ENCODE measurements at places on chromosomes 1 and 21.

DNA sequence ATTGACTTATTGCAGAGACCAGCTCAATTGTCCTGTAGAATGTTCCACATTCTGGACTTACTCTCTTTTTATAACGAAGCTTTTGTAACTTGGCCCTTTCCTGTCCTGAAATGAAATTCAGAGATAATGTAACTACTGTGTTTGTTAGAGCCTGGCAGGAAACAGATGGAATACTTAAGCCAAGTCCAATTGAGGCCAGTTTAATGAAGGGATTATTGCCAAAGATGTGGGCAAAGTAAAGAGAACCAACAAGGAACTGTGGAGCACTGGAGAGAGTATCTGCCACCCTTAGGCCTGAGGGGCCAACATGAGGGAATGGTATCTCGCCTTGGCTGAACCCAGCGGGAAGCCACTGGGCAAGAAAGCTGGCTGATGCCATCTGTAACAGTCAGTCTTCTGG is 32.9 kb downstream of the MFSD2A start:
- DNase-seq = no peak

DNA sequence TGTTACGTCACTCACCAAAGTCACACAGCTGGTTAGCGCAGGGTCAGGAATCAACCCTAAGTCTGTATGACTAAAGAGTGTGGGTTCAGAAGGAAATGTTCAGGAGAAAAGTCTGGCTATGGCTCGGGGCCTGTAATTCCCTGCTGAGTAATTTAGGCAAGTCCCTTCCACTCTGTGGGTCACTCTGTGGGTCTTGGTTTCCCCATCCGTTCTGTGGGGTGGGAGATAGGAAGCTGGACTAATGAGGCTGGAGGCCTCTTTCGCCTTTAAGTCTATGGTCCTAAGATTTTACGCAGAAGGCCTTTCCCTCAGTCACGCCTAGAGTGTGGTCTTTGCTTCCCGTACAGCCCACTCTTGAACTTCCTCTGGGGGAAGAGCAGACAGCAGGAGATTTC is 14.3 kb upstream of the MED18 start:
- DNase-seq = no peak

DNA sequence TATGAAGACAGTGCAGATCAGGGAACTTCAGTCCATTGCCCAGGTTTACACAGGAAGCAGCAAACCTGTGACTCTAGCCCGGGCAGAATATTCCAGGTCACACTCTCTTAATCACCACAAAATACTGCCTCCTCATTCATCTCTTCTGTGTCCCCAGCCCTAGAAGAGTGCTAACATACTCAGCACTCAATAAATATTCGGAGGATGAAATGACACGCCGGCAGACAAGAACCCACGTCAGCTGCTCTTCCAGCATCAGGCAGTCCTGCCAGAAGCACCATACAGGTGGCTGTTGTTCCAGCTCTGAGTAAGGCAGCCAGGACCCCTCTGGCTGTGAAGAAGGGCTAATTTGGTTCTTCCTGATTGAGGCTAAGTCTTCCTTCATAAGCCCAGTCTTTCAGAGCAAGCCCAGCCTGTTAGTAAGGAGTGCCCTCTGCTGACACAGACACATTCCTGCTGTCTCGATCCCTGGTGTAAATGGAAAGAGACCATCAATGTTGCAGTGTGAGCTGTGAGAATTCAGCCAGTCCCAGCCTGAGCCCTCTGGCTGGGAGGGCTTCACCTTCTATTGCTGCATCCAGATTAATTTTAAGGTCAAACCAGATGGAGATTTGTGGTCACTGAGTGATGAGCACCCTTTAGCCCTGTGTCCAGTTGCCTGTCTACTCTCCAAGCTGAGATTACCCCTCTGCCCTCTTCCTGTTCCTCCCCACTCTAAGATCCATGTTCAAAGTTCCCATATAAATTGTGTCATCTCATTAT is 45.0 kb upstream of the KIRREL1 start:
- no peak for DNase-seq

DNA sequence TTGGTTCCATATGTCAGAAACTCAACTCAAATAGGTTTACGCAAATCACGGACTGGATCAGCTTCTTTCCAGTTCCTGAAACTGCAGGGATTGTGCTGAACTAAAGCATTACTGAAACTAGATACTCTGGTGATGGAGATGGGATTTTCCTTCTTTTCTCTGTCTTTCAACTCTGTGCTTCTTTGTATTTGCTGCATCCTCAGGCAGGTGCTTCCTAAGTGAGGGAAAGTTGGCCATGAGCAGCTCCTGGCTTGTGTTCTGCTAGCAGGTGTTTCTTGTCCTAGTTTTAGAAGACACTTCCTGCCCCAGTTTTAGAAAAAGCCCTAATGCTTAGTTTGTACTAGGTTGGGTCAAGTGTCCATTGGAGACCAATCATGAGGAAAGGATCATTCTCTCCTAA is 86.7 kb upstream of the USP24 start:
- DNase-seq = no peak

- no peak for DNase-seq
Measured at GRCh38 chr1:234272656-234273312, 100.5 kb upstream of the COA6 start.

GRCh38 chr21:44414291-44415072 is 40.8 kb upstream of the LRRC3 start:
- no peak for DNase-seq

DNA sequence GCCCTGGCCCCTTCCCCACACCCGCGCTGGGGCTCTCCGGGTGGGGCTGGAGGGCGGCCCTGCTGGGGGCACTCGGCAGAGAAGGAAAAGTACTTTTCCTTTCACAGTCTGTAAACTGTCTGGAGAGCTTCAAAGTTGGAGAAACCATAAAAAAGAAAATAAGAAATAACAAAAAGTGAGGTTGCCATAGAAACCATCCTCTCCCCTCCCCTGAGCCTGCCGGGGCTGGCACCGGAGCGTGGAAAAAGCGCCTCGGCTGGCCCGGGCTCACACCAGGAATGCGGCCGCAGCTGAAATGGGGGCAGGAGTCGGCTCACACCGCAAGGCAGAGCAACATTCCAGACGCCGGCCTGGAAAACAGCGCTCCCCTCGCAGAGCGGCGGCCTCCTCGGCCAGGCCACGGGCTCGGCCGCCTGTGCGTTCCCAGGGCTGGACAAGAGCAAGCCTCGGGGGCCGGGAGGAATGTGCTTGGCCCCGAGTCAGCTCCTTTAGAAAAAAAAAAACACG is 69.2 kb downstream of the MORN1 start:
- DNase-seq = no peak

GRCh38 chr21:45281411-45282282 is 6.0 kb downstream of the POFUT2 start:
- DNase-seq = no peak

DNA sequence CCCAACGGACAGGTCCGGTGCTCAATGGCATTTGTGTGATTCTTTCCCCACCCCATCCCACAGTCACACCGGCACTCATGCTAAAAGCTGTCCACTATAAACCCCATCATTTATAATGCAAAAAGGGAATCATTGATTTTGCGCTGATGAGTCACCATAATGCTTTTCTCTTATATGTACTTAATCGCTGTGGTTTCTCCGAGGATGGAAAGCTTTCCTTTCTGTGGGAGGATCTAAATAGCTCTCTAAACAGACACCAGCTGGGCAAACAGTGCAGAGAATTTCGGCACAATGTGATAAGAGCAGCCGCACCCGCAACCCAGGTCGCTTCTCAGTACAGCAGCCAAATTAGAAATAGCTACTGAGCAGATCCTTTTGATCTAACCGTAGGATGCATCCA is 85.6 kb downstream of the SETD4 start:
- no peak for DNase-seq

DNA sequence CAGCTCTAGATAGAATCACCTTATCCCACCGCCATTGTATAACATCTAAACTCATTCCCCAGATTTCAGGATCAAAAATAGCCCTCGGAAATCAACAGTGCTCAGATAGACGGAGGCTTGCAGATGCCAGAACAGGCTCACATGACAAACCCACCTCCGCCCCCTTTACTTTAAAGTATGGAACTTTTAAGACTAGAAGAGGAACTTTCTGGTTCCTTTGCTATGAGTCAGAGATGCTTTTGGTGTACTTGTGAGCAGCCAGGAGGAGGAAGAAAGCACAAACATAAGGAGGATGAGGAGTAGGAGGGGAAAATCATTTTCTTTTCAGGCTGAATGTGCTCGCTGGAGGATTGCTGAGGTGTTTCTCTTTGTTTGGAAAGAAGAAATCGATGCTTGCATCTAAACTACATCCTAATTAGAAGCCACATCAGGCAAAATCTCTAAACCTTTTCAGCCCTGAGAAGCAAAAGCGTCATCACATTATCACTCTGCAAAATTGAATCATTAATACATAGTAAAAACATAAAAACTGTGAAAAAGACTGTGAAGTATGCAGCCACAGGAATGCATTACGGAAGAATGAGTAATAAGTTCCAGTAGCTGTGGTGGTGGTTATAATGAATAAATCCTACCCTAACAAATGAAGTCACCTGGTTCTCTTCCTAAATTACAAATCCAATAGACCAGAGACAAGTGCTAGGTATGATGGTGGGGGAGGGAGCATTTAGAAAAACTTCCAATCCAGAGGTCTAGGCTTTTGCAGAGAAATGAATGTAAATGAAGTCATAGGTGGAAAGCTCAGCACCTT is 251.3 kb downstream of the KCNH1 start:
- no peak for DNase-seq

GRCh38 chr1:15459771-15460707 is 3.5 kb downstream of the CELA2A start:
- no peak for DNase-seq

- DNase-seq = no peak
Measured at GRCh38 chr1:53956308-53957168, 10.4 kb downstream of the LRRC42 start.

DNA sequence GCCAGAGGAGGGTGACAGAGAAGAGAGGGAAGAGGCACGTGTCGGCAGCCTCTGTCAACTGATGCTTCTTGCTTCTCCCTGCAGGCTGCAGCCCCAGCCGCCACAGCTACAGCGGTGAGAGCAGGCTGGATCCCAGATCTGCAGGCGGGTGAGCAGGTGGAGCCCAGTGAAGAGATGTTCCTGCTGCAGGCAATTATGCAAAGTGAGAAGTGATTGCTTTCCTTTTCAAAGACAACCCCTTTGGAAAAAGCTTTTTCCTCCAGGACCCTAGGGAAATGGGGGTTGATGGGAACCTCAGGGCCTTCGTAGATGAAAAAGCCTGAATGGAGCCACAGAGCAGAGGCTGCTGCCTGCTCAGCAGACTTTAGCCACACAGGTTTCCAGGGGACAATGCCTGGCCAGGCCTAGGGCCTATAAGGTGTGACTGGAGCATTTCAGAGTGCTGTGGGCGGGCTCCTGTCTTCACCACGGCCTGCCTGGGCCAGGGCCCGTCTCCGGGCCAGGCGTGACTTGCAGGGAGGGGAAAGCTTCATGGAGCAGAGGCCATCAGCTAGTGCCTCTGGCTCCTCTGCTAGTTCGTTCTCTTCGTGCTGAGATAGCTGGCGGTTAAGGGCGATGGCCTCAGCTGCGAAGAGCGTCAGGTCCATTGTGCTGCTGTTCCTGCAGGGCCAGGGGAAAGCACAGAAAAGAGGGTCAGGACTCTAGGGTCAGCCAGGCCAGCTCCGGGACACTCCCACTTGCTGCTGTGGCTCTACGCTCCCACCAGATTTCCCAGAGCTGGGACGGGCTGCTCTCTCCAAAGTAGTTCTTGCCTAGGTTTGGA is 6.9 kb upstream of the KNCN start:
- DNase-seq = no peak

DNA sequence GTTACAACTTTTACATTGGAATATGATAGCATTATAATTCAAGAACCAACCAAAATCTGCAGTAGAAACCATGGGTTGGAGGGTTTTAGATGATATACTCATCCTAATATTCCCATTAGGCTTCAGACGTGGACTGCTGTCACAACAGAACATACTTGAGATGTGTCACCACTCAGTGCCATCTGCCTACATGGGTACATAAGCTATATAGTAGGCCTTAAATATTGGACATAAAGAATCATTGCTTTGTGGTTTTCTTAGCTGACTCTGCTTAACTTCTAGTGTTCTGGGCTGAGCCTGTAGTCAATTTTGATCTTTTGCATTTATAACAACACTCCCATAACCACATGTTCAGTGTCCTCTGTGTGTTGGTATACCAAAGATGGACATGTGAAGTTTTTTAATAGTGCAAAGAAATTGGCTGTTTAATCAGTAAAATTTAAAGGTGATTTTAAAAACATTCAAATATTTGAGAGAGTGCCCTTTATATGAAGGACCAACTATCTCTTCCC is 14.2 kb downstream of the RAP1A start:
- no peak for DNase-seq

GRCh38 chr1:39220891-39221870 is 16.7 kb downstream of the MACF1 start:
- no peak for DNase-seq

DNA sequence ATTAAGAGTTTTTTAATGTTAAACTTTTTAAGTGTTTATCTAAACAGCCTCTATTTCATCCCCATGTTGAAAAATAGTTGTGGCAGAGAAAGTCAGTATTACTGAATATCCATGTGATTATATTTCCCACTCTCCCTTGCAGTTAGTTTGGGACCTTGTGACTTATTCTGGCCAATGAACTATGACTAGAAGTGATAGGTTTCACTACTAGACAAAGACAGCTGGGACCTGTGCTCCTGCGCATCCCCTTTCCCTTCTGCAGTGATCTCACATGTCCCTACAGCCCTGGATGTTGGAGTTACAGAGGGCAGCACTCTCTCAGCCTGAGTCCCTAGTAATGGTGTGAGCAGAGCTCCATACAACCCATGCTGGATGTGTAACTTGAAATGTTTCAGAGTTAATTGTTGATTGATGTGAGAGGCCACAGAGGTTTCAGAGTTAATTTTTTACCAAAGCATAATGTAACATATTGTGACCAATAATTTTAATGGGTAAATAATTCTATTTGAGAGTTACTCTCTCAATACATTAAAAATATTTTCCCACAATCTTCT is 18.7 kb upstream of the SAMD13 start:
- no peak for DNase-seq

DNA sequence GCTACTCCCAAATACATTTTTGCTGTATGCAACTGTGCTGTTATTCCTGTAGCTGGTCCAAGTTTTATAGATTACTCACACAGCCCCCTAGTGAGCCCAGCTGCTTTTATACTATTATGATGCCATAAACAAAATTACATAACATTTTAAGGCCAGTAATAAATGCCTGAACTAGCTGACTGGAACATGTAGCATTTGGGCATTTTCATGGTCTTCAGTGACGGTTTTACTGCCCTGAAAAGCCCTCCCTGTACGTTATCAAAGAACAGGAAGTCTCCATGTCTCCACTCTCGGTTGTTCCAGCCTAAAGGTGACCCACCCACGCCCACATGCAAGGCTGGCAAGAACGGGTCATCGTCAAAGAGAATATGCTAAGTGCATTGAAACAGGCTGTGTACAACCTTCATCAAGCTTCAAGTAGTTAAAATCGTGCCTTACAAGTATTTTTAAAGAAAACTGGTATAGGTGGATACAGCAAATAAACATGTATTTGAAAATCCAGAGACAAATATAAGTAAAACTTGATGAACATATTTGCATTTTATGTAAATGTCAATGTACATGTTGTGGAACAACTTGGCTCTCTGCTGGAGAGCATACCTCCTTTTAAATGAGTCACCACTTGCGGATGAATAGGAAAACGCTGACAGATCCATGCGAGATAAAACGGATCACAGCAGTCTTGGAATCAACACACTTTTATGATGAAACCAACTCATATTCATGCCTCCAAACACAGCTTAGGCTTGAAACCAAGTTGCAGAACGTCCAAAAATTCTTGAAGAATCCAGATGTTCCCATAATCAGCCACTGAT is 520.5 kb downstream of the SMYD3 start:
- DNase-seq = no peak

All from central memory CD4-positive, alpha-beta T cell (primary cell).